ENCODE measurements at places on chromosomes 6 and 20. TPM values are rescaled to one million over a fixed set of nuclear protein-coding genes. Genes with fewer than 3 reads are reported as not detected.

GABRR2 gene
- 0.11 TPM for total RNA-seq

ACTL10 gene
- total RNA-seq, result 2.1 TPM

ADIG gene
- not detected for total RNA-seq

HCRTR2 gene
- not detected for total RNA-seq

MTRF1L gene
- 20.3 TPM for total RNA-seq

TREM1 gene
- total RNA-seq, result 0.66 TPM

PRICKLE4 gene
- not detected for total RNA-seq

CNR1 gene
- total RNA-seq, result not detected

PPP1R14C gene
- 1.9 TPM for total RNA-seq

MEI4 gene
- not detected for total RNA-seq

SLC17A9 gene
- 16.6 TPM for total RNA-seq

BNIP5 gene
- total RNA-seq, result not detected
